ENCODE measurements at places on chromosomes 12 and 14.
A peak's percentile ranks its signal among the peaks of the same experiment; 100 is the strongest.

GRCh38 chr14:94397289-94398181, 9.1 kb upstream of the SERPINA1 start:
- no peak for DNase-seq

GRCh38 chr12:70005864-70006618, 181.0 kb downstream of the MYRFL start:
- DNase-seq: no peak

GRCh38 chr14:28102814-28103213, 663.8 kb upstream of the FOXG1 start:
- no peak for DNase-seq

DNA sequence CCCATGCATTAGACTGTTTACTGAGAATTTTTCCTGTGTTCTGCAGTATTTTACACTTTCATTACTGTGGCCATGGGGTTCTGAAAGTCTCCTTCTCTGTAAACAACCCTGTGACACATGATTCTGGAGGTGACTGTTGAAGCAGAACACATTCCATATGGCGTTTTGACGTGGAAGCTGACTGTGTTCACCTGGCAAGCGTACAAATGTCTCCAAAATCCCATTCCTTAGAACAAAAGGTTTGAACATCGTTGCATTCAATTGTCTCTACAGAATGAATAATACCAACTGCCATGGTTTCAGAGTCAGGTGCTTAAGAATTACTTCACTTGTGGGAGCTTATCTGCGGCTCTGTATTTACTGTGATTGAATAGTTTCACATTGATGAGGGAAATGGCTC, 485.6 kb upstream of the TMEM132C start:
- DNase-seq: no peak

DNA sequence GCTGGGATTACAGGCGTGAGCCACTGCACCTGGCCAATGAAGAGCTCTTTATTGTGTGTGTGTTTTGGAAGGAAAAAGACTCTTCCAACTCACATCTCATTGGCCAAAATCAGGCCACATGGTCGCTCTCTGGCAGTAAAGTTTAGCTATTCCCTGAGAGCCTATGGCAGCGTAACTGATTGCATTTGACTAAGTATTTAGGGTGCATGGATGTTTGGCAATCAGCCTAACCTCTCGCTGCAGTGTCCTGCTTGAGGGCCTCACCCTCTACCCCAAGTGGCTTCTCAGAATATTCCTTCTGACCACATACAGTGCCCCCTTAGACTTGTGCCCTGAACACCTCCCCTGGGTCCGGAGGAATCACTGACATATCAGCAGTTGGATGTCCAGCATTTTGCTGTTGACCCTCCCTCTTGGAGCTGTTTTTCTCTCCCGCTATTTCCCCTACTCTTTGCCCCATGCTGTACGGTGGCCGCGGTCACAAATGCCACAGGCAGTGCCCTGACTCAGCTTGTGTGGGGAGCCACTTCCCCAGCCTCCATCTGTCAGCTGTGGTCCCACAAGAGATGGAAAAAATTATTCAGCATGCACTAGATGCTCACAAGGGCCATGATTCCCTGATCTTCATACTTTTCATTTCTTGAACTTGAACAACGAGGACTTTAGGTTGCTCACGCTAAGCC, 9.5 kb downstream of the PHETA1 start:
- DNase-seq: peak; percentile 1

DNA sequence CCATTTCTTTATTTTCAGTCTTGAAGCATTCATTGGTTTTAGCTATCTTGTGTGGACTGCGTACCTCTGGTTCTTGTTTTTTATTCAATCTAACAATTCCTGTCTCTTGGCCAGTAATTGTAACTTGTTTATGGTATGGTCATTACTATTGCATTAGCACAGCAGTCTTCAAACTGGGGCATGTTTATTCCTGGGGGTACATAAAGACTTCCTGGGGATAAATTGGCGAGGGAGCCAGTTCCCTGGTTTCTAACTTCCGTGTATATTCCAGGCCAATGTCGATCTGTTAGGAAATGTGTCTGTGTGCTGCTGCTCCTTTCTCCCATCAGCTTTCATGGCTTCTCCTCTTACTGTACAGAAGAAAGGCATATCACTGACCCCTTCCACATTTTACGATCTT, 13.7 kb upstream of the EVL start:
- DNase-seq: no peak

GRCh38 chr14:43729143-43729542, 777.9 kb downstream of the FSCB start:
- DNase-seq: no peak

- DNase-seq: no peak
Measured at GRCh38 chr12:111362687-111363475, 6.0 kb downstream of the PHETA1 start.

DNA sequence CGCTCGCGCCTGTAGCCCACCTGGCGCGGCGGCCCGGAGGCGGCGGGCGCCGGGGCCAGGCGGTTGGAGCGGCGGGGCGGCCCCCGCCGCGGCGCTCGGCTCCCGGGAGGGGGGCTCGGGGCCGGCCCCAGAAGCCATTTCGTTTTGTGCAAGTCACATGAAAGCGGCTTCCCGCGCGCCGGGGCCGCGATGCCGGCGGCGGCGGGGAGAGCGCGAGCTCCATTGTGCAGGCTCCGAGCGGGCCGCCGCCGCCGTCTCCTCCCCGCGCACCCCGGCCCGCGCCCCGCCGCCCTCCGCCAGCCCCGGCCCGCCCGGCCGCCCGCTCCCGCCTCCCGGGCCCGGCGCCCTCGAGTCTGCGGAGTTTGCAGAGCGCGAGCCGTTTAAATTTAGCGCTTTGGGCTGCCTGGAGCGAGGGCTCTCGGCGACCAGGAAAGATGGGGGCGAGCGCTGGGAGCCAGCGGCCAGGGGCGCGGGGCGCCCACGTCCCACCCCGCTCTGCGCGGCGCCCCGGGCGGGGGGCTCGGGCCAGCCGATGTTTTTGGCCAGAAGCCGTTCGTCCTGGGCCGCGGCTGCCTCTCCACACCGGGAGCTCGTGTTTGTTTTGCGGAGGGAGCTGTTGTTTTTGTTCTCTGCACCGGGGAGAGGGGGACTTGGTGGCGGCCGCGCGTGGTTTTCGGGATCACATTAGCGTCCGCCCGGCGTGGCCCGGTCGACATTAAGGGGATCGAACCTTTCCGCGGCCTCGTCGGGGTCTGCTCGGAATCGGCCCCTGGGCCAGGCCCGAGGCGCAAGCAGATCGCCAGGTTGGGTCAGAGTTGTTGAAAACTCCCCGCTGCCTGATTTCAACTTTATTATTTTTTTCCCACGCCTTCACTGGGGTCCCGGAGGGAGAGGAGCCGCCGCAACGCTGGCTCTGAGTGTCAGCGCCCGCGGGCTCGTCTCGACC, 982 bp downstream of the BCL7A start:
- no peak for DNase-seq

DNA sequence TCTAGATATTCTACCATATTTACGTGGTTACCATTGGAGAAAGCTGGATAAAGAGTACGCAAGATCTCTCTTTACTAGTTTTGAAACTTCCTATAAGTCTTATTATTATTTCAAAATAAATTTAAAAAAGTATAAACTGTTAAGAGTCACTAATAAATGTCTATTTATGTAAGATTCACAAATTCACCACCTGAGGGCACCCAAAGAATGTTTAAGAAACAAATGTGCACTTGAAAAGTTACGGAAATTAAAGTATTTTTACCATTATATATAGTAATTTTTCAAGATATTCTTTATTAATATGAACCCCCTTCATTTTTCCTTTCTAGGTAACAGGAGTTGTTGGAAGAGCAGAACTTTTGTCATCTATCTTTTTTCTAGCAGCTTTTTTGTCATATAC, 11.9 kb downstream of the TMTC3 start:
- no peak for DNase-seq

- DNase-seq: no peak
Measured at GRCh38 chr14:60812987-60813386, 78.4 kb downstream of the MNAT1 start.

DNA sequence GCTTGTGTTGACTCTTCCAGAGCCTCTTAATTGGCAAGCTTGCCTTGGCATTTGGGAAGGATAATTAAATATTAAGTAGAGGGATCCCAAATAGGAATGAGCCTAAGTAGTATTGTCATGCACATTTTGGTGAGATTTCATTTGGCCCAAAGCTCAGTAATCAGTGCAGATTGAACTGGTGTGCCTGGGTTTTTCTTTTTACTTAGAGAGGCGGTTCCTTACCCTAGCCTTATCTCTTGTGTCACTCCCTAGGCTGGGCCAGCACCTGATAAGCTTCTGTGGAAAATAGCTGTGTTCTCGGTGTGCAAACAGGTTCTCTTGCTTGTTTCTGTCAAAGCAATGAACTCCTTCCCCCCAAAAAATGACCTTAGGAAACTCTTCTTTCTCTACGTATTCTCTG, 9.3 kb upstream of the B4GALNT3 start:
- DNase-seq: no peak

GRCh38 chr12:104122298-104122697, 15.7 kb downstream of the NFYB start:
- no peak for DNase-seq

DNA sequence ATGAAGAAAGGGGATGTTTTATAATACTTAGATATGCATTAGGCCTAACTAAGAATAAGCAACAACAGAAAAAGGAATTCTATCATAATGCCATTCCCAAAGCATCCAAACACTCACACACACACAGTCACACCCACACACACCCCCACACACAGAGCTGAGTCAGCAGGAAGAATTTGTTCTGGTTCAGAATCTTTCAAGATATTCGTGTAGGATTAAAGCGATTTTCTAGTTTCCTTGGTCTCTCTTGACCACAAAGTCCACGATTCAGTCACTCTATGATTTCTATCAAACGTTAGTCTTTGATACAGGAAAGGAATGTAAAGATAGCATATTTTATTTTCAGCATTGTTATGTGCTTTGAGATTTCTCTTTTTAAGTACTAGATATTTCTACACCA, 382.6 kb upstream of the DCN start:
- no peak for DNase-seq

GRCh38 chr14:20427231-20428009, 8.5 kb downstream of the KLHL33 start:
- peak; percentile 6 for DNase-seq

- no peak for DNase-seq
Measured at GRCh38 chr12:118022728-118023109, 6.2 kb downstream of the RFC5 start.

DNA sequence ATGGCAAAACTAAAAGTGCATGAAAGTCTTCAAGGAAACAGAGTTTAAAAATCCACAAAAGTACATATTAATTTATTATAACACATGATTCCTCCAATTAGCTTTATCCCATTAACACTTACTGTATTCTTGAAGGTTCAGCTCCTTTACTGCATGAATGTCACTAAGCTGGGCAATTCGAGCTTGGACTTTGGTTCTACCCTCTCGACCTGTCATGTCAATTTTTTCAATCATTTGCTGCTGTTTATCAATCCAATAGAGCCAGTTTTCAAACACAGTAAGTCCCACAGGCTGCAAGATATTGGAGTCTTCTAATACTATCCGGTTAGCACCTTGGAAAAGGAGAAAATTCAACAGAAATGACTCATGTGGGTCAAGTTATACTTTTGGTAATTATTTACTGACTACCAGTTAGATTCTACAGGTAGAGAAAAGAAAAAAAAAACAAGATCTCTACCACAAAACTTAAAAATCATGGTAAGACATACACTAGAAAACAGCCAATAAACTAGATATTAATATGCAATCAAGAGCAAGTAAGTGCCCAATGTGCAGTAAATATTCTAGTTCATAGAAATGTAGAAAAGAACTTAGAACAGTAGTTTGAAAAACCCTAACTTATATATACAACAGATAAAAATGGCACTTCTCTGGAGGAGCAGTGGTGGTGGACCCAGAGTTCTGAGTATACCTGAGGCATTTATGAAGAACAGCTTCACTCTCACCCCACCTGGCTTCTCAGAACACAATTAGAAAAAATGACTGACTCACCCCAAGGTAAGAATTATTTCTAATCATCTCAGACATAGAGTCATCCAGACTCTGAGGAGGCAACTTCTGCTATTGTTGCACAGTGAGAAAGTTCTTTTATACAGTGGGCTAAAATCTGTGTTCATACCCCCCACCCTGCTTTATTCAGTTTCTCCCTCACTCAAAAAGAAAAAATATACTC, 67.7 kb downstream of the BCL2L14 start:
- DNase-seq: no peak

- DNase-seq: no peak
Measured at GRCh38 chr12:91001306-91001705, 3.5 kb downstream of the EPYC start.

- no peak for DNase-seq
Measured at GRCh38 chr12:121227294-121227693, 17.4 kb downstream of the P2RX4 start.

DNA sequence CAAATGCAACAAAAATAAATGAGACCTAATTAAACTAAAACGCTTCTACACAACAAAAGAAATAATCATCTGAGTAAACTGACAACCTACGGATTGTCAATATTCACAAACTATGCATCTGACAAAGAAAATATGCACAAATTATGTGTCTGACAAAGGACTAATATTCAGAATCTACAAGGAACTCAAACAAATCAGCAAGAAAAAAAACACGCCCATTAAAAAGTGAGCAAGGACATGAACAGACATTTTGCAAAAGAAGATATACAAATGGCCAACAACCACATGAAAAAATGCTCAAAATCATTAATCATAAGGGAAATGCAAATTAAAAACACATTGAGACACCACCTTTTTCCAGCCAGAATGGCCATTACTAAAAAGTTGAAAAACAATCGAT, 37.0 kb downstream of the BLTP3B start:
- no peak for DNase-seq

GRCh38 chr14:105399466-105399775, 1.1 kb downstream of the TEX22 start:
- no peak for DNase-seq

DNA sequence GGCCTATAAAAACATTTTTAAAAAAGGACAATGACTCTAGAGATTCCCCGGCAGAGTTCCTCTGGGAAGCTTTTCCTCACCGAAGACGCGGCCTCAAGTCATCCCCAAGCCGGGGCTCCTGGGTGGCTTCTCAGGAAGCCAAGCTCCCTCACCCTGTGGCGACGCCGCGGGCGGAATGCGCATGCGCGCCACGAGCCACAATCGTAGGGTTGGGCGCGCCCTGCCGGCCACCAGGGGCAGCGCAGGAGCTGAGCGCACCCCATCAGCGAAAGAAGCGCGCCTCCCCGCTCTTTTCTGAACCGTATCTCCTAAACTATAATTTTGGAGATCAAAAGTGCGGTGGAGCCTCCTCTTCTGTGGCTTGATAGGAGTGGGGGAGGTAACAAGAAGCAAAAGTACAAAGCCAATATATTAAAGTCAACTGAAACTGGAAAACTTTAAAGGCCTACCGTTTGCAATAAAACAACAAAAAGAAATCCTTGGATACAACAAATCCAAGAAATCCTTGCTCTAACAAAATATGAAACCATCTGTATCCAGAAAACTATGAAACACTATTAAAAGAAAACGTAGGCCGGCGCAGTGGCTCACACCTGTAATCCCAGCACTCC, 17.4 kb upstream of the CHFR start:
- peak; percentile 81 for DNase-seq

Measured in CD4-positive, alpha-beta T cell treated with Interleukin-4 for 4 hours (primary cell).